ENCODE measurements at places on chromosomes 4 and X.

DNA sequence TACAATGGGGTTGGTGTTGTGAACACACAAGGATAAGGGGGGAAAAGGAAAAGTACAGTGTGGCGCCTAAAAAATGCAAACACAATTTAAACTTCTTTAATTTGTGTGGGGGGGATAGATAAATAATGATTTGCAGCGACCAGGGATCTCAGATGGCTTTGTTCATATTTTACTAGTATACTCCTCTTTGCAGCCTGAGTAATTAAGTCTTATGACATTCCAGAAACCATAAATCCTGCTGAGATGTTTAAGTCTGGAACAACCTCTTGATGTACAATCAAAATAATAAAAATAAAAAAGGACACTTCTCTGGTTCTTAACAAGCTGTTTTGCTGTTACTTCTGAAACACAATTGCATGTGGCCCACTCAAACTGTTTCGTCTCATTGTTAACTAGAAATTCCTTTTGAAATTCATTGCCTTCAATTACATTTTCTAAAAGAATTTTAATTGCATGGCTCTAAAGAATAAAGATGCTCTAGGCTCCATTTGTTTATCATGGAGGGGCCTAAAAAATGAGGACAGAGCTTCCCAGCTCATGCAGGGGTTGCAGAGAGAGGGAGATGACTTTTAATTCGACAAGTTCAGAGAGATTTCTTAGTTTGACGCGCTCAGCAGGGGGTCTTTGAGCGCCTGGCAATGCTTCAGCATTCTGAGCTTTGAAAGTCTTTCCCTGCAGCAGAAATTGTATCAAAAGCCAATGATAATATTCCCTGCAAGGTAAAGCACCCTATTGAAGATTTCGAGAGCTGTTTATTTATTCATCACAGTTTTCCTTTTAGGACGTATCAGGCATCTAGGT is 892.4 kb upstream of the TENM3 start:
- DNase-seq: peak; percentile 32

GRCh38 chr4:182367153-182367552 is 124.0 kb downstream of the TENM3 start:
- no peak for DNase-seq

DNA sequence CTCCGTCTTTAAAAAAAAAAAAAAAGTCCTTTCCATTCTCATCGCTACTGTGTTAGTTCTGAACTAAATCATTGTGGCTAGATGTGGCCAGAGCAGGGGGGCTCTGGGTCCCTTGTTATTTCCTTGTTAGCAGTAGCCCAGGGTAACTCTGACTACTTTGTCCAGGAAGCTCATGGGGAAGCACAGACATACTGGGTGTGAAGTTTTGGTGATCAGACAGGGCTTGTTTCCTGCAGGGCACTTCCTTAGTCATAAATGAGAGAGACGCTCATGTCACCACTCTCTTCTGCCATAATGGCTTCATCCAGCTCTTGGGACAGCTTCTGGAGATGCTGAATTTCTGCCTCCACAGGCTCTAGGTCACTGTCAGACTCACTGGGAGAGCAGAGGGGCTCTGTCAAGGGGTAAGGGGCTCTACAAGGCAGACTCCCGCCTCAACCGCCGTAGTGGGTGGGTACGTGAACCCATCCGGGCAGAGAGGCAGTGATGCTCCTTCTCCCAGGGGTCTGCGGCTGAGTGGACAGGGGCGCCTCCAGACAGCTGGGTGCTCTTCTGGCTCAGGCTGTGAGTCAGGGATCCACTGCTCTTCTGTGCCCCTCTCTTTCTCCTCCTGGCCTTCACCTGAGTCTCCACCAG is 12.9 kb downstream of the STIM2 start:
- DNase-seq: no peak

DNA sequence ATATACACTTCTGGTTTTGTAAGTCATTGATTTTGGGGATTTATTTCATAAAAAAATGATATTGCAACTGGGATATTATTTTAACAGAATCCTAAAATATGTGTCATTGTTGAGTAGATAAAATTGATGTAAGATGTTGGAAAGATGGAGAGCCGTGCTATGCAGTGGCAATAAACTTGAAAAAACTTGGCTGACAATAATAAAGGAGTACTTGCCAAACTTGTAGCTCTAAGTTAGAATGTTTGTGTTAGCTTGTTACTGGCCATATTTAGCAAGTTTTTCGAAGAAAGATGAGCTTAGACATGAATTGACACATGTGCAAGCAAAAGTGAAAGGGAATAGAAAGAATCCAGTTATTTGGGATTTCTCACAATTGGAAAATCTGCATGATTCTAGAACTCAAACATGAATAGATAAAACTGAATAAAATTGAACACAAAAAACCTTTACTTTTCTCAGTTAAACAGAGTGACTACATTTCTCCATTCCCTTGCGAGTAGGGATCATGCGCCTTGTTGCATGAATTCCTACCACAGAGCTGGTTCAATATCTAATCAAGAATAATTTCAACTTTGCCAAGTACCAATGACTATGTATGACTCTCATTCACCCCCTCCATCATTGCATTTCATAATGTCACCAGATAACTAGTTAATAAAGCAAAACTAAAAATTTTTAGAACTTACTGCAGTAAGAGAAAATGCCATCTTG is 327.8 kb downstream of the CAMK2D start:
- no peak for DNase-seq

GRCh38 chrX:43973249-43974099 is at the start of gene NDP:
TSS of gene NDP (minus strand) at chrX:43973390. CDS start at chrX:43958645, 14,745 bp downstream.
- peak; percentile 38 for DNase-seq

GRCh38 chr4:41044791-41045190 is 169.6 kb downstream of the APBB2 start:
- no peak for DNase-seq

DNA sequence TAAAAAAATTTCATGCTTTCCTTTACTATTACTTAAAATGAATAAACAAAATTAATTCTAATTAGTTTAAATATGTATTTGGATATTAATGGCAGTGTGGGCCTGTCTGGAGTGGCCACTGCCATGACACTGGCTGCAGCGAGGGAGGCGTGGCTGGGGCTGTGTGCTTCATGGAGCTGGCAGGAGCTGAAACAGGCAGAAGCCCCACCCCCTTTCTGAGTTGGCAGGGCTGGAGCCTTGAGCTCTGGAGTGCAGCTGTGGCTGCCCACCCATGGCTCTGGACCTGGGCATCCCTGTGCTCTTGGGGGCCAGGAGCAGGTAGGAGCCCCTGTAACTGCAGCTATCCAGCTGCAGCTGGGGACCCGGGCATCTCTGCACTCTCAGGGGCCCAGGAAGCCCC is 8.2 kb upstream of the HSD17B11 start:
- no peak for DNase-seq

GRCh38 chrX:13649838-13650237 is 3.1 kb upstream of the TCEANC start:
- no peak for DNase-seq

DNA sequence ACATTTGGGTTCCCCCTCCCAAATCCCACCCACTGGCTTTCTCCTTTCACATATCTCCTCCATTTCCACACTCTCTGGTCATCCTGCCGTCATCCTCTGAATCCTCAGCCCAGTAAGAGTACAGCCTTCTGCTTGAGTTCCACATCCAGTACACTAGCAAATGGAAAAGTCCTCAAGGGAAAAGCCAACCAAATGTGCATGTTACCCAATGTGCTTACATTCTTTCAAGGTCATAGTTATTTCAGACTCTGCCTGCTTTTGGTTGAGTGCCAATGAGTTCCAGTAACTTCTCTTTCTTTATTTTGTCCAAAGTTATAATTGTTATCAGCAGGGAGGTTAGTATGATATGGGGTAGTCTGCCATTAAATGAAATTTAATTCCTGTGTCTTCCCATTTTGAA is 78.1 kb downstream of the SRPX start:
- DNase-seq: no peak

DNA sequence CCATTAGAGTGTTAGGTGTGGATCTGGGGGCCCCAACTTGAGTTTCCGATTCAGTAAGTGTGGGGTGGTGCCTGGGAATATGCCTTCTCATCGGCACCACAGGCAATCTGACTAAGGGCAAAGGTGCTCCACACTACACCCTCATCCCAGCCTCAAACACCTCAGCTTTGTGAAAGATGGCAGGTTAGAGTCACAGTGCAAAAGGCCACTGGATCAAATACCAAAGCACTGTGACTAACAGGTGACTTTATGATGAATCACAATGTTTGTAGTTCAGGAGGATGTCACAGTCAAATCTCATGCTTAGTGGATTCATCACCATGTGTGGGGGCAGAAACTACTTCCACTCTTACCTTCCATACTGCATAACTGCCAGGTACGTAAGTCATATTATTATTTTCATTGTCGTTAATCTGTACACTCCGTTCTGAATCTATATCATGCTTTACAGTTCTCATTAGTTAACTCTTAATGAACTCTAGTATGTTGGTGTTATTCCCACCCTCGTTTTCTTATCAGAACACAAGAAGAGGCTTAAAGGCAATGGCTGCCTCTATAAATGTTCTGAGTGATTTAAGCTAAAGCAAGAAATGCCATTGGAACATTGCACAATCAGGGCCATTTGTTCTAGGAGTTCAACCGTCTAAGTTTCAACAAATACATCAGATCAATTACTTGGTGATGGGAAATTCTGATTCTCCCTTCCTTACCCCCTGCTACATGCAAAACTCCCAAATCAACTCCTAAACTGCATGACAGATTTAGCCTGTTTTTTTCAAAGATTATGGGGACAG is 50.2 kb downstream of the PRKG2 start:
- DNase-seq: no peak

DNA sequence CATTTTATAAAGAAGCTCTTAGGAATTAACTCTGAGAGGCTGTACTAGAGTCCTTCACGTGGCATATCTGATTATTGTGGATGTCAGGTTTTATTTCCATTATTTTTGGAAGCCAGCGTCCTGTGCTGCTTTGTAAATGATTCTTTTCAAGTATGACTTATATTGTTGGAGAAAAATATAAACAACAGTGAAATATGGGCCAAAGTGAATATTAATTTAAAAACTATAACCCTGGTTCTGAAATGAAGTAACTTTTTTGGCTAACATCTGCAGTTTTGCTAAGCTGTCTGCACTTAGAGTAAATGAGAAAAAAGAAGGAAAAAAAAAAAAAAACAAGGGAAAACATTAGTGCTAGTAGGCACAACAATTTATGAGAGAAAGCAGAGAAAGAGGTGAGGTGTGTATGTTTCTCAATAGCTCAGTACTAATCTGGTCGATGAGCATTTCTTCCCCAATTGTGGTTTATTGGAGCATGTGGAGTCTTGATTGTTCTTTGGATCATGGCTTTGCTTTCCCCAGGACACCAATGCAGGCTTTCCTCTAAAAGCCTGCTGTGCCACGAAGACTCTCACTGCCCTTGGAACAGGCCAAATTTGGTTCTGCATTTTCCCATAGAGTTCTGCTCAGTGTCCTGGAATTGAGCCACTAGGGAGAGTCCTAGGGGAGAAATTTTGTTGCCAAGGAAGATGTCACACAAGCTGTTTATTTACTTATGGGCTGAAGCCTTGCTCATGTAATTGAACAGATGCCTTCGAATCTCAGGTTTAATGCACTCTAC is 273.3 kb downstream of the DKK2 start:
- no peak for DNase-seq

DNA sequence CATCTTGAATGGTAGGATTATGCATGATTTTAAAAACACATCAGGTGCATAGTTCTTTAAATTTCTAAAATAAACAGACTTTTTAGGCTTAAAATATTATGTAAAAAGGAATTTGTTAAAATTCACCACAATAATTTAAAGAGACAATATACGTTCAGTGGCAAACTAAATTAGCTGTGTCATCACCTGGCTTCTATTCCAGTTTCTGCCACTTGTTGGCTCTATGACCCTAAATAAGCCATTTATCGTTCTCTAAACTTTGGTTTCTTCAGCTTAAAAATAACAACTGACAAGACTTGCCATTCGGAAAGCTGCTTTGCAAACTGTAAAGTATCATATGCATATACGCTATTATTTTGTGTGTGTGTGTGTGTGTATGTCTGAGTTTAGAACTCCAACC is 141.3 kb downstream of the MGST2 start:
- no peak for DNase-seq

DNA sequence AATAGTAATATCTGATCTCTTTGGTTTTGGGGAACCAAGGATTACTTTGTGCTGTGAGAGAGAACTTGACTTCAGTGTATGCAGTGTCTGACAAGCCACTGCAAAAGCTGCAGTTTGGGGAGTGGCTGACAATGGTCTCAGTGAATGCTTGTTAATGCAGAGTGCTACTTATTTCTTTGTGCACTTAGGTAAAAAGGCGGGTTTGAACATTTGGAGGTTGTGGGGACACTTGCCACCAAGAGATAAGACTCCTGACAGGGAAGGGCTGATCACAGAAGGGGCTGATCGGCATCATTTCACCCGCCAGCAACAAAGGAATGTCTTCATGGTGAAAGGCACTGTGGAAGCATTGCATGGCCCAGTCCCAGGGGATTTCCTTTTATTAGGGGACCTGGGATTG is 28.6 kb upstream of the USP46 start:
- no peak for DNase-seq

DNA sequence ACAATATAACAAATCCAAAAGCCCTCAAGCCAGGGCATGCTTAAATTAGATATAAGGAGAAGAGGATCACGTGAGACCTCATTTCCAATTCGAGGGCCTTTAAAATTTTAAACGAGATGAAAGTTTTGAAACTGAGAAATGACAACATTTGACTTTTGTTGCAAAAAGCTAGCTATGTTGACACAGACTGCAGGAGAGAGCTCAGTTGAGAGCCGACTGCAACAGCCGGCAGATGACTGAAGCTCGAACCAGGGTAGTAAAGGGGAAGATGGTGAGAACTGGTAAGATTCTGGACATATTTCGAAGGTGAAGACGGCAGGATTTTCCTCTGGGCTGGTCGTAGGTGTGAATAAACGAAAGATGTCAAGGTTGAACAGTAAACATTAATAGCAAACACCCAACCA is 773 bp downstream of the PRMT9 start:
- DNase-seq: no peak

- peak; percentile 45 for DNase-seq
Measured at GRCh38 chr4:153488006-153488891, 22.1 kb downstream of the TMEM131L start.

GRCh38 chrX:38112566-38112965 is 106.2 kb downstream of the SYTL5 start:
- no peak for DNase-seq

GRCh38 chr4:121479808-121480207 is 99.0 kb upstream of the QRFPR start:
- DNase-seq: no peak

GRCh38 chr4:4950561-4951290 is 68.5 kb downstream of the CYTL1 start:
- DNase-seq: no peak
